ENCODE measurements at places on chromosomes 6 and 20. TPM values are rescaled to one million over a fixed set of nuclear protein-coding genes. Genes with fewer than 3 reads are reported as not detected.

The PPP1R16B gene
- total RNA-seq: 111 TPM

GRCh38 chr20:48766961-48767960 lies 60.5 kb downstream of the PREX1 start:
- peak; percentile 67 for DNase-seq
- peak overlapping the region; percentile 14 for H3K4me3 ChIP-seq
- peaks cover 14% of the 10 kb centered on the region for H3K36me3 ChIP-seq
- peak overlapping the region; percentile 91 for H3K27ac ChIP-seq
- peaks cover 86% of the 10 kb centered on the region for H3K4me1 ChIP-seq

- peaks cover 5% of the 10 kb centered on the region for H3K27me3 ChIP-seq
- H3K4me1 ChIP-seq: no peaks in the 10 kb centered on the region
- H3K4me3 ChIP-seq: no peak overlapping the region
- no peak overlapping the region for H3K27ac ChIP-seq
- DNase-seq: no peak
These were observed 21.9 kb downstream of the COL11A2 start for GRCh38 chr6:33170176-33171015.

The MEI4 gene
- total RNA-seq: not detected

The RSPO4 gene
- total RNA-seq: not detected

- peak overlapping the region; percentile 78 for H3K27ac ChIP-seq
- peaks cover 58% of the 10 kb centered on the region for H3K4me1 ChIP-seq
- peaks cover 58% of the 10 kb centered on the region for H3K36me3 ChIP-seq
- no peak overlapping the region for H3K4me3 ChIP-seq
- DNase-seq: no peak
These were observed 41.7 kb downstream of the TSHZ2 start for GRCh38 chr20:53013847-53014246.

The PIM1 gene
- 204 TPM for total RNA-seq

DNA sequence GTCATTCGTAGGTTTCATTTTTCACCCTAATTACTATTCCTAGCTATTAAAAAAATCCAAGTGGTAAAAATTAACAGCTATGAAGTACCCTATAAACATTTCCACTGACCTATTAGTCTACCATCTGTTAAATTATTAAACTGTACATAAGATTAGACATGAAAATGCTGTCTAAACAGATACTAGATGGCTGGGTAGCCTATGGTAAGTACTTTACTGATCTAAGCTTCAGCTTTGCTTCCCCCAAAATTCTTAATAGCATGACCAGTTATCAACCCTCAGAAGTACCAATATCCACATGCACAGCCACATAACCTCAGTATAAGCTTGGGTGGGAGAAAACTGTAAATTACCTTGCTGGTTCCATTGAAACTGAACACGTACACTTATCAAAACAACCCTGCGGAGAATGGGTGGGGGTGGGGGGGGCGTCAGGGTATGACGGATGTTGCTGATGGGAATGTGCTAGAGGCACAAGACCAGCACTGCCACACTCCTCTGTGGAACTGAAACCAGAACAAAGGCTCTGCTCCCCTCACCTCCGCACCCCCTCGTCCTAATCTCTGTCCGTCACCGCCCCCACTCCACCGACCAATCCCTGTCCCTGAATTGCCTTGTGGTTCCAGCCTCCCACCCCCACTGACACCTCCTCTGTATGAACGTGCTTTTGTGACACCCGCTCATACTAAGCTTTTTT lies 45.3 kb downstream of the B4GALT5 start:
- no peaks in the 10 kb centered on the region for H3K36me3 ChIP-seq
- H3K27ac ChIP-seq: peak overlapping the region; percentile 38
- peak; percentile 88 for DNase-seq
- peaks cover 39% of the 10 kb centered on the region for H3K4me1 ChIP-seq
- H3K4me3 ChIP-seq: peak overlapping the region; percentile 34

DNA sequence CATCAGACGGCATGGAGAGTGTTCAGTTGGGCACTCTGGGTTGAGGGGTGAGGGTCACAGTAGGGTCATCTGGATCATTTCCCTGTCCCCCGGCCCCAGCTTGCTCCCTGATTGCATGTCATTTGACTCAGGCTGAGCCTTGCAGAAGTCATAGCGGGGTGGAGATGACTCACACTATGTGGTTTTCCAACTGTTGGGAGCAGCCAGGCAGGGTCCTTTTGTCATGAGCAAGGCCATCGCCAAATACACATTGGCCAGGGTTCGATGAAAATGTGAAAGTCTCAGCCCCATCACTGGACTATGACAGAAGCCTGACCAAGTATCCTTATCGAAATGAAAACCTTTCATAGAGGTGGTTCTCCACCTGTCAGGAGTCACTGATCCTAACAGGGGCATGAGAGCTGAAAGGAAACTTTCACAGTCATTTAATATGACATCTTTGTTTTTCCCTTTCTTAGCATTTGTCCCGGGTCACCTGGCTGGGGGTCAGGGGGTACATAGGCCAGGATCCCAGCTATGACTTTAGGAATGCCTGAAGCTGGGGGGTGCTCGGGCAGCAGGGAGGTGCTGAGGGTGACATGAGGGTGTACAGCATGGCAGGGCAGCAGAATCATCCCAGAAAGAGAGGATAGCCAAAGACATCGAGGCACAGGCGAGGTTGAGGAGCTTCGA lies 70.2 kb upstream of the CD93 start:
- H3K27ac ChIP-seq: no peak overlapping the region
- H3K27me3 ChIP-seq: no peaks in the 10 kb centered on the region
- no peak for DNase-seq
- H3K36me3 ChIP-seq: no peaks in the 10 kb centered on the region
- H3K4me3 ChIP-seq: no peak overlapping the region

DNA sequence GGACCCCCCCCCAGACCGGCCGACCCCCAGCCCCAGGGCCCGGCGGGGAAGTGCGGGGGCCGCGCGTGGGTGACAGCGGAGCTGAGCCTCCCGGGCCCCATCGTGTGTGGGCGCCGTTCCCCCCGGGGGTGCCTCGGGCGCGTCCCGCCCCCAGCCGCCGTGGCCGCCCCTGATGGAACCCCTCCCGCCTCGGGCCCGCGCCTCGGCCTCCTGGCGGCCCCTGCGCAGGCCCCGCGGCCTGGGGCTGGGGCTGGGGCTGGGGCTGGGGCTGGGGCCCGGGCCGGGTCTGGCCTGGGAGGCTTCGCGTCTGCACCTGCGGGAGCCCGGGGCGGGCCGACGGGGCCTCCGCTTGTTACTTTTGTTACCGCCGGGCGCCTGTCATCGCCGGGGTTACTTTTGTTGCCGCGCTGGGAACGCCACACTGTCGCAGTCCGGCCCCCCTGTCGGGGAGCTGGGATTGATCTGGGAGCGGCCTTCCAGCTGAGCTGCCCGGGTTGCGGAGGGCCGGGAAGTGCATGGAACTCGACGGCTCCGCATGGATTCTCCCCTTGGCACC lies 598 bp downstream of the OGFR start:
- peaks cover 24% of the 10 kb centered on the region for H3K4me1 ChIP-seq
- no peak overlapping the region for H3K27ac ChIP-seq
- DNase-seq: peak; percentile 51
- H3K27me3 ChIP-seq: no peaks in the 10 kb centered on the region
- H3K4me3 ChIP-seq: peak overlapping the region; percentile 80

DNA sequence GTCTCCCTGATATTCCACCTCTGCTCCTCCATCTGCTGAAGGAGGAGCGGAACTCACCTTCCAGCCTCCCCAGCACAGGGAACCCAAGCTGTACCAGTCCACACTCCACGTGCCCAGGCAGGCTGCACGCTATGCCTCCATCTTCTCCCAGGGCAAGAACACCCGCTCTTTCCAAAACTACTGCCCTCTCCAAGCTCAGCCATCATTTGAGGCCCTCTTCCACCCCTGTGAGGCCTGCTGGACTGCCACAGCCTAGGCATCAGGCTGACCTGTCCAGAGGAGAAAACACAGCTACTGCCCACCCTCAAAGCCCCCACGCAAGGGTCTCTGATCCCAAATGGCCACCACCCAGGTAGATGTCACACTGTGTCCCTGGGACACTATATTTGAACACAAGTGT lies 99.9 kb downstream of the PRND start:
- H3K4me1 ChIP-seq: peaks cover 39% of the 10 kb centered on the region
- peaks cover 14% of the 10 kb centered on the region for H3K36me3 ChIP-seq
- peak overlapping the region; percentile 16 for H3K27ac ChIP-seq
- no peaks in the 10 kb centered on the region for H3K27me3 ChIP-seq
- DNase-seq: no peak

DNA sequence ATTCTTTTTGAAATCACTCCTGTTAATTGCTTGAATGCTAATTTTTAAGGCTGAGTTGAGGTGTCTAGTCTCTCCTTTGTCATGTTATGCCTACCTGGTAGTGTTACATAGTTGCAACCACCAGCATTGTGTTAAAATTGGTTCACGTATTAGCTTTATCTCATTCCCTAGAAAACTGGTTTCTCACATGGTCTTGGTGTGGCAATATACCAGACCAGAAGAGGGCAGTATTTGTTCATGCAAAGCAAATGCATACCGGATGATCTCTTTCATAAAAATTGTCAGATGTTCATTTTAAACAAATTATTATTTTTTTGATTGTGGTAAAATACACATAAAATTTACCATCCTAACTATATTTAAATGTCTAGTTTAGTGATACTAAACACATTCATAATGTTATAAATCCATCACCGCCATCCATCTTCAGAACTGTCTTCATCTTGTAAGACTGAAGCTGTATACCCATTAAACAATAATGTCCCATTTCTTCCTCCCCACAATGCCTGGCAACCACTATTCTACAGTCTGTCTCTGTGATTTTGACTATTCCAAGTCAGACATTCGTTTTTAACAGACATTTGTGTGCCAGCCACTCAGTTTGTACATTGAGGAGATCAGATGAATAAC lies 92.8 kb downstream of the ATRN start:
- H3K4me3 ChIP-seq: no peak overlapping the region
- H3K36me3 ChIP-seq: peaks cover 7% of the 10 kb centered on the region
- no peak for DNase-seq
- no peaks in the 10 kb centered on the region for H3K27me3 ChIP-seq

GRCh38 chr6:11144393-11144851 lies 32.9 kb upstream of the ERVFRD-1 start:
- no peaks in the 10 kb centered on the region for H3K36me3 ChIP-seq
- no peaks in the 10 kb centered on the region for H3K27me3 ChIP-seq
- H3K4me3 ChIP-seq: no peak overlapping the region
- no peak overlapping the region for H3K27ac ChIP-seq
- peak; percentile 86 for DNase-seq
- peaks cover 6% of the 10 kb centered on the region for H3K4me1 ChIP-seq

- H3K27ac ChIP-seq: no peak overlapping the region
- H3K4me1 ChIP-seq: no peaks in the 10 kb centered on the region
- DNase-seq: no peak
- no peaks in the 10 kb centered on the region for H3K36me3 ChIP-seq
- H3K4me3 ChIP-seq: no peak overlapping the region
These were observed 81.1 kb downstream of the BMP5 start for GRCh38 chr6:55794136-55794812.

The RBPJL gene
- total RNA-seq: not detected

DNA sequence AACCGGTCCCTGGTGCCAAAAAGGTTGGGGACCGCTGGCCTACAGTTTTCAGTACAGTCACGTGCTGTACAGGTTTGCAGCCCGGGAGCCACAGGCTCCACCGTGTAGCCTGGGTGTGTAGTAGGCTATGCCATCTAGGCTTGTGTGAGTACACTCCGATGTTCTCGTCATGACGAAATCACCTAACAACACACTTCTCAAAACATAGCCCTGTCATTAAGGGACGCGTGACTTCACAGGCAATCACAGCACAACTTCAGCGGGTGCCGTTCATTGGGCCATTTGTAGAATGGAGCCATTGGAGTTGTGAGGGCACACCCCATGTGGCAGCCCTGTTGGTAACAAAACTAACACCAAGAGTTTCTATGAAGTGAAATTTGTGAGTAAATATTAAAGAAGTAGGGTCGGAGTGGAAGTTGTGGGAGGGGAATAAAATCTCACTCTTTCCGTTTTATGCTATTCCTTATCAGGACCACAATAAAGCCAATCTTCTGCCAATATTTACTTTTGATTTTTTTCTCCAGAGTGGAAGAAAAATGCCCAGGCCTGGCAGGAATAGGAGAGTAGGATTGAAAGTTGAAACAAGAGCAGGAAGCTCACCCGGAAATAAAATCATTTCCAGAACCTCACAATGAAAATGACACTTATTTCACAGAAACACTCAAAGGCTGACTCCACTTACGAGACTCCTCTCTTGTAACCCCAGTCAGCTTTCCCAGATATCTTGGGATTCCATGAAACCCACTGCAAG lies 63.7 kb upstream of the PTPN1 start:
- H3K4me3 ChIP-seq: no peak overlapping the region
- H3K27ac ChIP-seq: no peak overlapping the region
- DNase-seq: no peak
- peaks cover 20% of the 10 kb centered on the region for H3K27me3 ChIP-seq

The SNX3 gene
- total RNA-seq: 78.6 TPM

The TFAP2B gene
- not detected for total RNA-seq

- H3K4me3 ChIP-seq: no peak overlapping the region
- H3K27me3 ChIP-seq: peaks cover 73% of the 10 kb centered on the region
- H3K36me3 ChIP-seq: peaks cover 2% of the 10 kb centered on the region
- peaks cover 13% of the 10 kb centered on the region for H3K4me1 ChIP-seq
- H3K27ac ChIP-seq: no peak overlapping the region
These were observed 1.0 kb upstream of the VGLL2 start for GRCh38 chr6:117264369-117264691.

- H3K4me3 ChIP-seq: peak within 1 kb of the TSS; percentile 39
- peak; percentile 23 for DNase-seq
- H3K27me3 ChIP-seq: peaks cover 76% of the 10 kb centered on the region
- H3K4me1 ChIP-seq: peaks cover 53% of the 10 kb centered on the region
These were observed at the start of gene COL12A1 for GRCh38 chr6:75205776-75206575. Gene COL12A1, minus strand, starts transcription at chr6:75206053. Its CDS starts 3,261 bp downstream, at chr6:75202792.

DNA sequence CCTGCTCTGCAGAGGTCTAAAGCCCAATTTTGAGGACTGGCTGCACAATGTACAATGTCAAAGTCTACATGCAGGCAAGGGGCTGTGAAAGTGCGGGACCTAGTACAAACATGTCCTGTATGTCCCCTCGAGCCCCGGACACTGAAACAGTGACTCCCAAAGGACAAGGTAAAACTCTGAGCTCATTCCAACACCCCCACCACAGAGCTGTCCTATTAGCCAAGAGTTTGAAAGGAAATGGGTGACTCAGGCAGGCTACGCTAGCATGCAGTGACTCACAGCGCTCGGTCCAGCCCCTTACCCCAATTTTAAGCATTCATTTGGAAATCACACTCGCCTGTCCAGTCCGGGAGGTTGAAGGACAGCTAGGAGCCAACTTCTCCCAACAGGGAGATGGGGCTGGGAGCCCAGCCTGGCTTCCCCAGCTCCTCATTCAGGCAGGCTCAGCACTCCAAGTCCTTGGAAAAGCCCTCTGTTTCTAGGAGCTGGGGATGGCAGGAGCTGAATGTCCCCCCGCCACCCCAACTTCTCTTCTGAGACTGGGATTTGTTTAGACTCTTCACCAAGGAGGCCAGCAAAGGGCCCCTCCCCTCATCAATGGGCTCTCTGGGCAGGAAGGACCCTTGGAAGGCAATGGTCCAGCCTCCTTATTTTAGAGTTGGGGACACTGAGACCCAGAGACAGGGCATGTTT lies 3.9 kb downstream of the SDC4 start:
- no peaks in the 10 kb centered on the region for H3K27me3 ChIP-seq
- DNase-seq: peak; percentile 45
- H3K4me1 ChIP-seq: peaks cover 49% of the 10 kb centered on the region
- peak overlapping the region; percentile 28 for H3K27ac ChIP-seq
- H3K36me3 ChIP-seq: peaks cover 28% of the 10 kb centered on the region
- peak overlapping the region; percentile 16 for H3K4me3 ChIP-seq

- peak; percentile 27 for DNase-seq
- no peak overlapping the region for H3K4me3 ChIP-seq
- peaks cover 40% of the 10 kb centered on the region for H3K4me1 ChIP-seq
- peaks cover 19% of the 10 kb centered on the region for H3K36me3 ChIP-seq
These were observed 19.6 kb downstream of the RRBP1 start for GRCh38 chr20:17662333-17663039.

- peaks cover 7% of the 10 kb centered on the region for H3K4me1 ChIP-seq
- no peaks in the 10 kb centered on the region for H3K36me3 ChIP-seq
- no peak overlapping the region for H3K4me3 ChIP-seq
- DNase-seq: no peak
These were observed 50.2 kb downstream of the TRAM2 start for GRCh38 chr6:52526634-52527033.
